Activated T-helper 1 cell treated with Interleukin-2 at 50 U/mL for 16 hours (primary cell): ENCODE measurements at places on chromosomes 12 and 14.

GRCh38 chr14:61891810-61892209 is 129.6 kb downstream of the SNAPC1 start:
- DNase-seq = no peak

GRCh38 chr12:75481774-75482173 is 1.2 kb downstream of the GLIPR1 start:
- DNase-seq = no peak

GRCh38 chr14:36662543-36663403 is 1.1 kb downstream of the PAX9 start:
- DNase-seq = no peak

- DNase-seq = no peak
These were observed 38.4 kb upstream of the FOXN3 start for GRCh38 chr14:89455412-89455811.

DNA sequence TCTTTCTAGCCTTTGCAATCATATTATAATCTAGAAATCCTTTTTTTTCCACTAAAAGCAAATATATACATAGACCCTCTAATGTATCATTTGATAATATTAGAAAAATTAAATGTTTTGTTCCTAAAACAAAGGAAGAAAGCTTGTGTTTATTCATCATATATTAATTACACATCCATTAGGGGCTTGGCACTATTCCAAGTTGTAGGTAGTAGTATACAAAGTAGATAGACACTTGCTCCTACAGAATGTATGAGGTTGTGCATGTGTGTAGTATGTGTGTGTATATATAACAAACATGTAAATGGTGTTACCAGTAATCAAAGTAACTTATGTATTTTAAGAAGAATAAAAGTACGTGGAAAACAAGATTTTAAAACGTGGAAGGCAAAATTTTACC is 15.0 kb upstream of the KCNMB4 start:
- no peak for DNase-seq

GRCh38 chr12:103731539-103731938 is 109.5 kb downstream of the NT5DC3 start:
- no peak for DNase-seq

- no peak for DNase-seq
These were observed 1.1 kb downstream of the TAOK3 start for GRCh38 chr12:118371321-118372282.
